Epithelial cell of proximal tubule (primary cell): ENCODE measurements at places on chromosomes 7 and 10. TPM values are rescaled to one million over a fixed set of nuclear protein-coding genes. Genes with fewer than 3 reads are reported as not detected.
A peak's percentile ranks its signal among the peaks of the same experiment; 100 is the strongest.

HOXA7 gene
- 21.4 and 27.9 TPM in 2 replicates for total RNA-seq

TEX36 gene
- total RNA-seq = not detected in 2 replicates

POLR3A gene
- 14.0 and 20.4 TPM in 2 replicates for total RNA-seq

- no peak for DNase-seq
Observed at GRCh38 chr10:7038416-7038815, 372.4 kb downstream of the SFMBT2 start.

DNA sequence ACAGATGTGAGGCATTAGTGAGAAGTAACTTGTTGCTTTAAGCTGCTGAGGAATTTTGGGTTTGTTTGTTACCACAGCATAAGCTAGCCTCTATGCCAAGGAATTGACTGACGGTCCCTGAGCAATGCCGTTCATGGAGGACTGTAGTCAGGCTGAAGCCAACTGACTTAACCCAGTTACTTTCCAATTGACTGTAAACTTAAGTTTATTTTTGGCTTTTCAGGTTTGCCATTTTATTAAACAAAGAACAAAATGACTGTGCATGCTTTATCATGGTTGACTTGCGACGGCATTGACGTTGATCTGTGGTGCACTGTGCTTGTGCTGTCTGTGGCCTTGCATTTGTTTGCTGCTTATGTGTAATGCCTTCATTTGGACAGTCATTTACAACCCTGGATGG, 53.5 kb downstream of the DNAJB9 start:
- no peak for DNase-seq

GPR26 gene
- total RNA-seq = not detected in 2 replicates

GRCh38 chr7:98531717-98532116, 85.4 kb upstream of the NPTX2 start:
- DNase-seq = no peak

GRCh38 chr7:17472518-17472917, 174.1 kb downstream of the AHR start:
- DNase-seq = no peak

GRCh38 chr7:45155357-45155900, 2.2 kb upstream of the RAMP3 start:
- DNase-seq = no peak

CLCN1 gene
- total RNA-seq = not detected in 2 replicates

- no peak for DNase-seq
Observed at GRCh38 chr7:68807666-68808065, 790.6 kb upstream of the AUTS2 start.

H2BK1 gene
- total RNA-seq = not detected in 2 replicates

- DNase-seq = no peak
Observed at GRCh38 chr10:26528048-26528447, 89.9 kb downstream of the APBB1IP start.

SH2D4B gene
- not detected in 2 replicates for total RNA-seq

IFRD1 gene
- 18.0 and 27.3 TPM in 2 replicates for total RNA-seq

DNA sequence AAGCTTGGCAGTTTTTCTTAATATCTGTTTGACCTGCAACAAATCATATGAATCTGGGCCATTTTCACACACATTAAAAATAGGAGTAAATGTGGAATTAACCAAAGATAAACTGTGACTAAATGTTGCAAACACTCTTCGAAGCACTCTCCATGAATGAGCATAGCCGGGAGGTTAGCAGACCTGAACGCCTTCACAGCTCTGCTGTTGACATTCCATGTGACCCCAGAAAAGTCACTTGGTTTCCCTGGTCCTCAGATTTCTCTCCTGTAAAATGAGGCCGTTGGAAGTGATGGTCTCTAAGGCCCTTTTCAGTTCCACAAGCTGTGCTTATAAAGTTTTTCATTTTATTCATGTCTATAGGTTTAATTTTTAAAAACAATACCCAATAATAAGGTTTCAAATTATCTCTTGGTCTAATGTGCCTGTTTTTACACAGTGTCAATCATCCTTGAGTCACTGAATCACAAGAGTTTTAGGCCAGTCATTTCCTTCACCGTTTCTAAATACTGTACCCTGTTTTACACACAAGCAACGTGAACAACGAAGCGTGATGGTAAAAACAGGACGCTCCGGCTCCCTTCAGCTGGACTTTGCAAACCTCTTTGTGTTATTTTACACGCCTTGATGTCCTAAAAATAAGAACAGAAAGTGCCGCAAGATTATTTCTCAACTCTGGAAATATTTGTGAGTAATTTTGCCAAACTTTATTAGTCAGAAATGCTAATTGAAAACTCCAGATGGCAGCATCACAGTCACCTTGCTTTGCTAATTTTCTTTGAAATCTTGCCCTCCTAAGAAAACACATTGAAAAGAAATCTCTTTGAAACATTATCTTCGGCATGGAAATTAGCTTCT, 38.6 kb upstream of the MET start:
- DNase-seq = peak; percentile 96

ELFN1 gene
- total RNA-seq = 0.14 and 0.23 TPM in 2 replicates

GRCh38 chr10:74981831-74982633, 129.4 kb upstream of the SAMD8 start:
- DNase-seq = no peak

STEAP1B gene
- 0.17 and 5.0 TPM in 2 replicates for total RNA-seq

GRCh38 chr10:23013581-23014335, 81.6 kb upstream of the MSRB2 start:
- DNase-seq = no peak

- no peak for DNase-seq
Observed at GRCh38 chr10:7410301-7410861, 453 bp downstream of the SFMBT2 start.

DNA sequence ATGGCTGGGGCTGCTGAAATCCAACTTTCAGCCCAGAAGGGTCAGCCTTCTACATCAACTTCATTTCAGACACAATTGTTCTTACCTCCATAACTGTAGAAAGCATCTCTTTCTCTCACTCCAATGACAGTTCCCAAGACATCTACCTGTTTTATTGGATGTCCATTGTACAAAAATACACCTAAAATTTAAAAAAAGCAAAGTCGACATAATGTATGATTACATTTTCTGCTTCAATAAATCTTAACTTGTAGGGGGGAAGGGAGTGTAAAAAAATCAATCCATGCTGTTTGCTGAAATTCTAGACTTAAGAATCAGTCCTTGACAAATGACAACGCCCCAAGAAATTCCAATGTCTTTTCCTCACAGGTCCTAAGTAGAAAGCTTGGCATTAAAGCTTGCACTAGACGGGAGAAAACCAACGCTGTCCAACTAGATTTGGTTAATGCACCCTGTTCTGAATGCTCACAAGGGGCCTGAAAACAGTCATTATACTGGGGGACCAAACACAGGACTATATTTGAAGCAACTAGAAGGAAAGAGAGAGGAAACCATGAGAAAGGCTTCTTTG, 7.5 kb downstream of the STN1 start:
- DNase-seq = no peak

GRCh38 chr10:47344996-47345870, 2.9 kb upstream of the RBP3 start:
- DNase-seq = no peak

PDE1C gene
- total RNA-seq = 2.5 and 5.9 TPM in 2 replicates

DNA sequence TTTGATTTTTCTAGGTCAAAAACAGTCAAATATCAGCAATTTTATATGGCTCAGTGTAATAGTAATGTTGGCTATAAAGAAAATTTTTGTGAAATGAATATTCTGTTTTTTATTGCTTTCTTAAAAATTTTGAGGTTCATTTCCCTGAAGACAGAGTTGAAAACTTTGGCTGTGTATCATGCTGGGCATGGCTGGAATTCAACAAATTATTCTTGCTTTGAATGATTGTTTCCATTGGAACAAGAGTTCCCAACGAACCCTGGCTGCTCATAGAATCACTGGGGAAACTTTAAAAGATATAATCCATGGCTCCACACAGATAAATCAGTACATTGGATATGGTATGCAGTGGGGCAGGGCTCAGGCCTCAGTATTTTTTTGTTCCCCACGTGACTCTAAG, 118.6 kb downstream of the PLCE1 start:
- DNase-seq = no peak

PRR15 gene
- 8.1 and 14.0 TPM in 2 replicates for total RNA-seq

PRSS2 gene
- 0.43 TPM in 1 of 2 replicates, not detected in the other for total RNA-seq

DNA sequence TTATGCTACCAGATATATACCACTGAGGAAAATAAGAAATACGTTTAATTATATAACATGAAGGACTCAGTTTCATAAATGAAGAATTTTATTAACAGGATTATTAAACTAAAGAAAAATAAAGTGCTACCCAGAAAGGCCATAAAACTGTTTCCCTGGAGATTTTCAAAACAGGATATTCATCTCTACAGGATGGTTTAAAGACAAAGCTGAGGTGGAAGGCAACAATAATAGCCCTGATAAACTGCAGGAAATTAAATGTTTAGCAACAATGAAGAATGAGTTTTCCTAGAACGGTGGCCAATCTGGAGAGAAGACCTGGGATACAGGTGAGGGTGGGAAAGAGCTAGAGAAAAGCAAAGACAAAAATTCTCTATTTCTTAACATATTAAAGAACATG, 11.9 kb downstream of the RHEB start:
- no peak for DNase-seq

- DNase-seq = peak; percentile 10
Observed at GRCh38 chr10:57657164-57657765, 610.4 kb downstream of the IPMK start.

DNA sequence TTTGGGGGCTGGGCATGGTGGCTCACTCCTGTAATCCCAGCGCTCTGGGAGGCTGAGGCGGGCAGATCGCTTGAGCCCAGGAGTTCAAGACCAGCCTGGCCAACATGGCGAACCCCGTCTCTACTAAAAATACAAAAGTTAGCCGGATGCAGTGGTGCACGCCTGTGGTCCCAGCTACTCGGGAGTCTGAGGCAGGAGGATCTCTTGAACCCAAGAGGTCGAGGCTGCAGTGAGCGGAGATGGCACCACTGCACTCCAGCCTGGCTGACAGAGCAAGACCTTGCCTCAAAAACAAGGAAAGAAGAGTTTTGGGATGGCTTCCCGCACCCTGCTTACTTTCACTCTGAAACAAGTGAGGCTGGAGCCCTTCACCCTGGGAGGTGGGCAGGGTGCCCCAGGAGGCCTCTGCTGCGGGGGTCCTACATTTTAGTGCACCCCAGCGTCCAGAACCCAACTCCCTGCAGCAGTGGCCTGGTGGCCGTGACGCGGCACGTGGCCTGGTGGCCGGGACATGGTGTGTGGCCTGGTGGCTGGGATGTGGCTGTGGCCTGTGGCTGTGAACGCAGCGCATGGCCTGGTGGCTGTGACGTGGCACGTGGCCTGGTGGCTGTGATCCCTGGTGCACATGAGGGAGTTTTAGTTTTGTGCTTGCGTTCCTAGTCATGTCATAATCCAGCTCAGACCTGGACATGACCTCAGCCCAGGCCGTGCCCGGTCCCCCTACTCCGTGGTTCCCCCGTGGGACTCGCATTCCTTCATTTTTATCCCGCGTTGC, 9.3 kb downstream of the KNDC1 start:
- DNase-seq = no peak

GRCh38 chr10:28580825-28581224, 47.9 kb downstream of the WAC start:
- no peak for DNase-seq

GRCh38 chr10:89120931-89121763, 86.0 kb downstream of the CH25H start:
- DNase-seq = no peak

DNA sequence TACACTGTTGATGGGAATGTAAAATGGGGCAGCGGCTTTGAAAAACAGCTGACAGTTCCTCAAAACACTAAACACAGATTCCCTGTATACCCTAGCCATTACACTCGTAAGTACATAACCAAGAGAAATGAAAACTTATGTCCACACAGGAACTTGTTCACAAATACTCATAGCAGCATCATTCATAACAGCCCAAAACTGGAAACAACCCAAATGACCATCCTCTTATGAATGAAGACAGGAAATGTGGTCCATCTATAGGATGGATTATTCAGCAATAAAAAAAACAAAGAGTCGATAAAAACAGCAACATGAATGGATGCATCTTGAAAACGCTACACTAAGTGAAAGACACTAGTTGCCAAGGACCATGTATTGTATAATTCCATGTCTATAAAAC, 23.7 kb downstream of the NMT2 start:
- DNase-seq = no peak
